ENCODE measurements at places on chromosomes 3 and 15. TPM values are rescaled to one million over a fixed set of nuclear protein-coding genes. Genes with fewer than 3 reads are reported as not detected.

GRCh38 chr15:72851586-72851985, 68.0 kb upstream of the ADPGK start:
- H3K27ac ChIP-seq, result no peak overlapping the region
- H3K4me1 ChIP-seq, result no peaks in the 10 kb centered on the region
- H3K36me3 ChIP-seq, result no peaks in the 10 kb centered on the region
- no peak for DNase-seq

DNA sequence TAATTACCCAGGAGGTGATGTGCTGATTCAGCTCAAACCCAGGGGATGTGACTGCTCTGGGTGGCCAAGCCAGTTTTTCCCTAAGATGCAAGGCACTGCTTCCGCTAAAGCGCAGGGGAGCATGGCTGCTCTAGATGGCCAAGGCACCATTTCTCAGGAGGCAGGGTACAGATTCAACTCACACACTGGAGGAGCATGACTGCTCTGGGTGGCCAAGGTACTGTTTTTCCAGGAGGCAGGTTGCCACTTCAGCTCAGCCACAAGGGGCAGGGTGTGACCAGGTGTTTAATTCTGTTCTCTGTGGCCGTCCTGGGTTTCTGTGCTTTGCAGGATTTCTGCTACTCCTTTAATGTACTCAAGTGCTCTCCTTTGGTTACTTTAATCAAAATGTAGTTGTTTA, 659.3 kb upstream of the ARRDC4 start:
- H3K4me3 ChIP-seq, result no peak overlapping the region
- no peak for DNase-seq
- no peak overlapping the region for H3K27ac ChIP-seq

DNA sequence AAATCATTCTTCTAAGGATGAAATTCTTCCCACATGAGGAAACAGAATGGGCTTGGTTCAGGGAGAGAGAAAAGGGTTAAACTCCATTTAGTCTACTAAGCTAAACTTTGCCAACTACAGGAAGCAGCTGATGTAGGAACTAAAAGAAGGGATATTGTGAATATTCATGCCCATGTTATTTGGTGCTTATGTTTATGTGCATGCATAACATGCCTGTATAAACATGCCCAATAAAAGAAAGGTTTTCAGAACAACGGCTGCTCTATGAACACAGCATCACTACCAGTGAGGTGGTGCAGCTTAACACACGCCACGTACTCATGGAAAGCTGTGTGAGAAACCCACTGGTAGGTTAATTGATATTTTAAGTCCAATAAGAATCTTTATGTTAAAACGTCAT, 59.4 kb upstream of the VGLL4 start:
- no peak overlapping the region for H3K27ac ChIP-seq
- peaks cover 11% of the 10 kb centered on the region for H3K36me3 ChIP-seq
- no peak for DNase-seq
- H3K4me3 ChIP-seq, result no peak overlapping the region
- H3K27me3 ChIP-seq, result no peaks in the 10 kb centered on the region

PRC1 gene
- 4.6 TPM for total RNA-seq

- H3K36me3 ChIP-seq, result no peaks in the 10 kb centered on the region
- no peak overlapping the region for H3K4me3 ChIP-seq
- DNase-seq, result no peak
- H3K27me3 ChIP-seq, result no peaks in the 10 kb centered on the region
- no peak overlapping the region for H3K27ac ChIP-seq
- H3K4me1 ChIP-seq, result peaks cover 22% of the 10 kb centered on the region
These were observed 92.8 kb upstream of the MITF start for GRCh38 chr3:69646287-69647067.

GRCh38 chr15:89352476-89352875, 17.9 kb upstream of the POLG start:
- H3K27ac ChIP-seq, result no peak overlapping the region
- H3K4me1 ChIP-seq, result no peaks in the 10 kb centered on the region
- no peaks in the 10 kb centered on the region for H3K36me3 ChIP-seq
- no peak for DNase-seq
- peaks cover 37% of the 10 kb centered on the region for H3K27me3 ChIP-seq

GRCh38 chr3:88997260-88997659, 110.2 kb upstream of the EPHA3 start:
- no peaks in the 10 kb centered on the region for H3K4me1 ChIP-seq
- no peaks in the 10 kb centered on the region for H3K36me3 ChIP-seq
- H3K27me3 ChIP-seq, result no peaks in the 10 kb centered on the region
- no peak overlapping the region for H3K4me3 ChIP-seq

CACNA2D2 gene
- 119 TPM for total RNA-seq

DNA sequence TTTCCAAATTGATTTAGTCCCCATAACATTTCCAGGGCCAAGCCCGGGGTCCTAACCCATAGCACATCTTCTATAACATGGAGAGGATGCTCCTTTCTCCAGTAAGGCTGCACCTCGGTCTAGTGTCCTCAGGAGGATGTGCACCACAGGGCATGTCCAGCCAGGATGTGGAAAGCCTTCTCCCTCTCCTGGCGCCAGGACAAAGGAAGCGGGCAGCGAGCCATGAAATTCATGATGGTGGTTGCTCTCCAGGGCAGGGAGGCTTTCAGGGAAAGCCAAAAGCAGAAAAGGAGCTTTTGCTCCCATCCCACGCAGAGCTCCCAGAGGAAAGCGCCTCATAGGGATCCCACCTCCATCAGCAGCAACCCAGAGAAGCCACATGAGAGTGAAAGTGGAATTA, 220.0 kb downstream of the ADAMTSL3 start:
- H3K36me3 ChIP-seq, result no peaks in the 10 kb centered on the region
- H3K27me3 ChIP-seq, result no peaks in the 10 kb centered on the region
- no peak for DNase-seq
- H3K27ac ChIP-seq, result no peak overlapping the region
- H3K4me3 ChIP-seq, result no peak overlapping the region

GRCh38 chr15:65343374-65343981, 34.3 kb downstream of the IGDCC3 start:
- no peak overlapping the region for H3K27ac ChIP-seq
- no peak overlapping the region for H3K4me3 ChIP-seq
- no peaks in the 10 kb centered on the region for H3K36me3 ChIP-seq
- no peaks in the 10 kb centered on the region for H3K4me1 ChIP-seq

- no peaks in the 10 kb centered on the region for H3K36me3 ChIP-seq
- no peak for DNase-seq
- H3K27me3 ChIP-seq, result no peaks in the 10 kb centered on the region
- H3K4me3 ChIP-seq, result no peak overlapping the region
- H3K27ac ChIP-seq, result no peak overlapping the region
These were observed 52.8 kb downstream of the CRTC3 start for GRCh38 chr15:90582553-90582952.

ADAMTS17 gene
- 6.2 TPM for total RNA-seq

DNA sequence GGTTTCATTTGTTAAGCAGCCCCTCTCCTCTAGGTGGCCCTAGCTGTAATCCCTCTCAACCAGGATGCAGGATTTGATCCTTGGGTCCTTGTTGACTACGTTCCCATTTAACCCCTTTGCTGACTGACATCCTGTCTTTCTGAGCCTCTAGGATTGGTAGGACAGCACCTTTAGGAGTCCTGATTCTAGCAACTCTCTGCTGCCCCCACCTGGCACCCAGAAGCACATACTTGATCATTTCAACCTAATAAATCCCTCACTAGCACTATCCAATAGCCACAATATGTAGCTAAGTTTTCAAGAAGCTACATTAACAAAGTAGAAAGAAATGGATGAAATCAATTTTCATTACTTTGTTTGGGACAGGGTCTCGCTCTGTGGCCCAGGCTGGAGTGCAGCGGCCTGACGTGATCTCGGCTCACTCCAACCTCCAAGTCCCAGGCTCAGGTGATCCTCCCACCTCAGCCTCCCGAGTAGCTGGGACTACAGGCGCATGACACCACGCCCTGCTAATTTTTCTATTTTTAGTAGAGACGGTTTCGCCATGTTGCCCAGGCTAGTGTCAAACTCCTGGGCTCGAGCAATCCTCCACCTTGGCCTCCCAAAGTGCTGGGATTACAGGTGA, 28.3 kb downstream of the RSL24D1 start:
- DNase-seq, result peak; percentile 70
- H3K4me1 ChIP-seq, result no peaks in the 10 kb centered on the region
- no peak overlapping the region for H3K4me3 ChIP-seq
- no peaks in the 10 kb centered on the region for H3K36me3 ChIP-seq
- no peak overlapping the region for H3K27ac ChIP-seq

IMPG2 gene
- total RNA-seq, result 0.29 TPM

DNA sequence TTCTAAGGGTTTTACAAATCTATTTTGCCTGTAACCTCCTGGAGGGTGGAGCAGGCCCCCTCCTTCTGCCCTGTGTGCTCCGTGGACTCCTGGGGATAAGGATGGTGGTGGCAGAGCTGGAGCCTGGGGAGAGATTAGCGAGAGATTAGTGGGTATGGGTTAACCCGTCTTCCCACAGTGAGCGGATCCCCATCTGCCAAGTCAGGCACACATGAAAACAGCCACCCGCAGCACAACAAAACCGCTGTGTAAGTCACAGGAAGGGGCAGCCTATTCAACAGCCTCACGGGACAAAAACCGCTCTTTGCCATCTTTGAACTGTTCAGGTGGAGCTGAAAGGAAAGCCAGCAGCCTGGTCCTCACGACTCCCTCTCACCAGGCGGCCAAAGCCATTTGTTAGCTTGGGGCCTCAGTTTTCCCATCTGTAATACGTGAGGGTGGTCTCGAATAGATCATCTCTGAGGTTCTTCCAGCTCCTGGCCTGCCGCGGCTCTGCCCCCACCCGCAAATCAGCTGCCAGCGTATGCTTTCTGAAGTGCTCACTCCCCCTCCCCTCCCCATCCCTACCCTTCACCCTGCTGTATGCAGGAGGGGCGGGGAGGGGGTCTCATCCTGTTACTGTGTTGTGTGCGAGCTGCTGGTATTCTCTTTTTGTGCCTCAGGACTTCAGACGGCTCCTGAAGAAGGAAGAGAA, 43.6 kb downstream of the PDIA5 start:
- no peak overlapping the region for H3K27ac ChIP-seq
- no peak overlapping the region for H3K4me3 ChIP-seq
- H3K4me1 ChIP-seq, result no peaks in the 10 kb centered on the region
- DNase-seq, result no peak
- peaks cover 55% of the 10 kb centered on the region for H3K36me3 ChIP-seq
